Activated CD8-positive, alpha-beta memory T cell treated with anti-CD3 and anti-CD28 coated beads for 24 hours (primary cell): ENCODE measurements at places on chromosomes 2 and 18.

DNA sequence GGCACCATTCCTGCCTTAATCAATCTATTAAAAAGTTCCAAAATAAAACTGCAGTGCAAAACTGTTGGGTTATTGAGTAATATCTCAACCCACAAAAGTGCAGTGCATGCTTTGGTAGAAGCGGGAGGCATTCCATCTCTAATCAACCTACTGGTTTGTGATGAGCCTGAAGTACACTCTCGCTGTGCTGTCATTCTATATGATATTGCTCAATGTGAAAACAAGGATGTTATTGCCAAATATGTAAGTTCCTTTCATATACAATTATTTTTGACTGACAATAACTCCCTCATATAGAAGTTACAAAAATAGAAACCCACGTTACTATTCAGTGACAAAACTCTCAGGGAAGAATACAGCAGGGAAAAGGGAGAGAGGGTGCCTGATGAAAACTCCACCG, 43.0 kb downstream of the OSGEPL1 start:
- no peak for DNase-seq

DNA sequence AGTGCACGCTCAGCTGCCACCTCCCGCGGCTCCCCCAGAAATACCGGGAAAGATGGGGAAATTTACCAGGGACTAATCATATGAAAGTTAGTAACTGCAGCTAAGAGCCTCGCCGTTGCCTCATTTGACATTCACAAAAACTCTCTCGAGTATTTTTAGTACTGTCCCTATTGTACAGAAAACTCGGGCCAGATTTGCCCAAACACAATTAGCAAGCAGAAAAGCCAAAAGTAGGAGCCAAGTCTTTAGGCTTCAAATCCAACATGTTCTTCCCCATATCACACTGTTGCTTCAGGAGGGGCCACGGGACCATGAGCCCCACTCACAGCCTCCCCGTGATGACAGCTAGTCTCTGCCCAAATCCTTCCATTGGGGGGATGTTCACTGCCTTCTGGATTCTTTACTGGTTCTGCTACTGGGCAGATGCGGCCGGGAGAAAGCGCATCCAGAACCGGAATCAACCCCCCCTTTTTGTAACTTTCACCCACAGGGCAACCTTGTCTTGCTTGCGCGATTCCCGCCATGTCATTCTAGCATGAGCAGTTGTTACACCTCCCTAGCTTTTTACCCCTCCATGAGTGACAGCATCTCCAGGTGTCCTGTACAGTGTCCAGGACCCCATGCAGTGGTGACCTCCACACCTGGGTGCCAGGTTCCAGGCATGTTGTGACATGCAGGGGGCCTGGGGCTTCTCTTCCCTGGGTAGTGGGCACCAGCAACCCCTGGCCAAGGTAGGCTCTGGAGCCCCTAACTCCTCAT, 35.2 kb downstream of the CENPO start:
- no peak for DNase-seq

DNA sequence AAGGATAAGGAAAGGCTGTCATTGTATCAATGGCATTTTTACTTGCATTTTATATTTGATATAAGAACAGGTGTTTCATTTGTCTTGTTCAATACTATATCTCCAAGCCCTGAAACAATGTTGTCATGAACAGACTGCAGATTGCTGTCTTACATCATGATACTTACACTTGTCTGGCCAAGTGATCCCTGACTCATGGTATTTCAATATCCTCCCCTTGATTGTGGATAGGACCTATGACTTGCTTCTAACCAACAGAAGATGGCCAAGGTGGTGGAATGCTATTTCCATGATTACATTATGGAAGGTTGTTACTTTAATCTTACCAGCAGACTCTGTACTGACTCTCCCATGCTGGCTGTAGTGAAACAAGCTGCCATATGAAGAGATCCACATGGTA, 471.1 kb downstream of the CCDC85A start:
- DNase-seq, result no peak

DNA sequence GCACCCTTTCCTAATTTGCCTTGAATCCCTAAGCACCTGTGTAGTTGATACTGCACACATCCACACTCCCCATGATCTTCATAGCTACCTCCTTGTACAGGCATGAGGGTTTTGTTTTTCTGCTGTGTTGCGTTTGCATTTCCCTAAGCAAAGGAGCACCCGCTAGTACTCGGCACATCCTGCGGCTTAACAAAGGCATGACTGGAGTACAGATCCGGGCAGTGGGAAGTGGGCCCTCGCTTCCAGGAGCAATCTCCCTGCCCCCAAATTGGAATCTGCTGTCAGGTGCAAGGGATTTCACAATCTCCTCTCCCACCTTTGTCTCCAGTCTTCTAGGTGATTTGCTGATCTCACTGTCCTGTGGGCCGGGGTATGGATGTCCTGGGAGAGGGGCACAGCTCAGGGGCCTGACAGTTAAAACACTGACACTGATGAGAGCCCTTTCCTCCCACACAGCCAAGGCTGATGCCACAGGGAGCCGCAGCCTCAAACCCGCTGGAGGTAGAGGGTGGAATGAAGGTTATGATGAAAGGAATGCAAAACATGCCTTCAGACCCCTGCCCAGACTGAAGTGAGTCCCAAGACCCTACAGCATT, 98.7 kb upstream of the THOC1 start:
- DNase-seq, result no peak

DNA sequence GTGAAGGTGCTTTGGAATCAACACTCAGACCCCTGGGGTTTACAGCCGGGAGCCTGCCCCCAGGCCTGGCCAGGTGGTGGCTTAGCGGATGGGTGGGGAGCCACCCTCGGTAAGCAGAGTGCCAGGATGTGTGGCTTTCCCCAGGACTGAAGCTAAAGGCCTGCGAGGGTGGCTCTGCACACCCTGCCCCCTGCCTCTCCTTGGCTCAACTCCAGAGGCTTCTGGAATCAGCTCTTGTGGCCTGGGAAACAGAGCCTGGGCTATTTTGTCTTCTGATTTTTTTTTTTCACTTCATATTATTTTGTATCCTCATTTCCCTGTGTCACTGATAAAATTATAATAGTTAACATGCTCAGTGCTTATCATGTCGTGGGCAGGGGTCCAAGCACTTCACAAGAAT, 79.8 kb downstream of the RHOB start:
- no peak for DNase-seq

DNA sequence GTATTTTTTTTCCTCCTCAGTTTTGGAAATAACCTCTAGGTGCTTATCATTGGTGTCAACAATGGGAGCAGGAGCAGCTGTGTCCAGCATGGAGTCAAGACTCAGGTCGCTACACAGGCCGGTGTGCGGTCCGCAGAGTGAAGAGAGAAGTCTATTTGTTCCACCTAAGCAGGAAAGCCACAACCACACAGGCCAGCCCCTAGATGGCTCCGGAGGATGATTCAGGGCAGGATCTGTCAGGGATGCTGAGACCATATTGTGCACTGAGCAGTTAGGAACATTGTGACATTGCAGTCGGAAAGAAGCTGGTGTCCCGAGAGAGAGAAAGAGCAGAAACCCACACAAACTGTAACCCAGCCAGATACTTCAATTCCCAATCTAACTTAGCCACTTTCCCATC, 136.9 kb downstream of the GAREM1 start:
- no peak for DNase-seq

GRCh38 chr2:232236200-232236599, 142.4 kb upstream of the ALPP start:
- DNase-seq, result peak; percentile 4

- DNase-seq, result no peak
These were observed 10.4 kb upstream of the DNAH7 start for GRCh38 chr2:196079052-196079451.

DNA sequence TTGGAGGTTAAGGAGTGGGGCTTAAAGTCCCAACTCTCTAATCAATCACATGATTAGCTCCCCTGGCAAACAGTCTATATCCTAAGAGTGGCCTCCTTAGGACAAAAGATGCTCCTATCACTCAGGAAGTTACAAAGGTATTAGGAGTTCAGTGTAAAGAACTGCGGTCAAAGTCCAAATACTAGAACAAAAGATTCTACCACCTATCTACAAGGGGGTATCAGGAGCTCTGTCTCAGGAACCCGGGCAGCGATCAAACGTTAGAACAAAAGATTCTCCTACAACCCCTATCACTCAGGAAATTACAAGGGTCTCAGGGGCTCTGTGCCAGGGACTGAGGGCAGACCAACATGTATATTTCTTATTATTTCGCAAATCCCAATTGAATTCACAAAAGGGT, 58.0 kb downstream of the DTNB start:
- DNase-seq, result no peak

- DNase-seq, result no peak
These were observed 56.3 kb upstream of the STAT1 start for GRCh38 chr2:191070276-191070675.

- no peak for DNase-seq
These were observed 315.2 kb upstream of the ZEB2 start for GRCh38 chr2:144834998-144835633.

- peak; percentile 90 for DNase-seq
These were observed 133.4 kb downstream of the HDAC4 start for GRCh38 chr2:239267288-239267951.

DNA sequence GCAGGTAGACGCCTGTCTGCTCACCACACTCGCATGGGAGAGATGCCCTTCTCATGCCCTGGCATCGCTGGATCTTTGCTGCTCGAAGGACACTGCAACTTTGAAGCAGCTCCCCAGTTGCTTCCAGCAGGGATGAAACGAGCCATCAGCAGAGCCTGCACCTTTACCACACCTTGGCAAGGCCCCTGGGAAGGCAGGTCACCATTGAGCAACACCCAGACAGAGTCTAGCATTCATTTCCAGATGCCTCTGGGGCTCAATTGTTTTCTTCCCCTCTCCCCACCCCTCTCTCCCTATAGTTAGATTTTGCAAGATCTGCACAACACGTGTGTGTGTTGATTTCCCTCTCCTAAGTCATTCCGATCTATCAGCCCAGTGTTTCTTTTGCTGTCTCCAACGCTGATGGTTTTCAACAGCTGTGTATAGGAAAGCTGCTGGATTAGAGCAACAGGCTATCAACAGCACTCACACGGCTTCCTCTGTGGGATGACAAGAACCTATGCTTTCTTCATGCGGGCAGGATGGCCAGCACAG, 25.6 kb upstream of the INHBB start:
- no peak for DNase-seq

- no peak for DNase-seq
These were observed 40.5 kb upstream of the SH3BP4 start for GRCh38 chr2:234911271-234911670.

- no peak for DNase-seq
These were observed 59.6 kb downstream of the MEX3C start for GRCh38 chr18:51137891-51138290.

- no peak for DNase-seq
These were observed 75.5 kb upstream of the FRZB start for GRCh38 chr2:182941919-182942318.

DNA sequence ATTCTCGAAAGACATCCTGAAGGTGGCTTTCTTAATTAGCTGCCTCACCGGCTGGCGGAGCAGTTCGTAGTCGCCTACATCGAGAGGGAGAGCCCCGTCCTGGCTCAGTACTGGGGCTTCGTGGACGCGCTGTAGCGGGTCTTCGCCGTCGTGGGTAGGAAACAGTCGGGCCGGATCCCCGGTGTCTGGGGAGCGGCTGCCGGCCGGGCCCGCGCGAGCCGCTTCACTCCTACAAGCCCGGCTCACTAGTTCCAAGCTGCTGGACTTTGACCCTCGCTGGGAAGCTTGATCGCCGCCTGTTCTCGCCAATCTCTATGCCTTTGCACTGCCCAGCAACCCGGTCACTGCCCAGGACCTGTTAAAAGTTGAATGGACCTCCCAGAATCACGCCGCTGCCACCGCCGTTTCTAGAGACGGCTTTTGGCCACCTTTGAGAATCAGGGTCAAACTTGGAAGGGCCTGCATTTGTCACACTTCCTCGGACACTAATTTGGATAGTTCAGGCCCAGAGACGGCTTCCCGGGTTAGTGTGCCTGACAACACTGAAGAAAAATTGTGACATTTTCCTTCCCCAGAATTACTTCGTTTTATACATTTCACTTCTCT, 41.4 kb upstream of the AKAIN1 start:
- no peak for DNase-seq

GRCh38 chr18:9594823-9595596, 19.3 kb downstream of the PPP4R1 start:
- no peak for DNase-seq

GRCh38 chr2:228875152-228875900, 395.8 kb downstream of the PID1 start:
- DNase-seq, result no peak

- DNase-seq, result no peak
These were observed 98.2 kb upstream of the NPAS2 start for GRCh38 chr2:100721693-100722092.

- no peak for DNase-seq
These were observed 890.7 kb upstream of the POU3F3 start for GRCh38 chr2:103963146-103963725.

GRCh38 chr2:26727641-26728561, 35.4 kb downstream of the KCNK3 start:
- DNase-seq, result peak; percentile 60

- no peak for DNase-seq
These were observed 21.4 kb downstream of the POLE4 start for GRCh38 chr2:74979844-74980243.

DNA sequence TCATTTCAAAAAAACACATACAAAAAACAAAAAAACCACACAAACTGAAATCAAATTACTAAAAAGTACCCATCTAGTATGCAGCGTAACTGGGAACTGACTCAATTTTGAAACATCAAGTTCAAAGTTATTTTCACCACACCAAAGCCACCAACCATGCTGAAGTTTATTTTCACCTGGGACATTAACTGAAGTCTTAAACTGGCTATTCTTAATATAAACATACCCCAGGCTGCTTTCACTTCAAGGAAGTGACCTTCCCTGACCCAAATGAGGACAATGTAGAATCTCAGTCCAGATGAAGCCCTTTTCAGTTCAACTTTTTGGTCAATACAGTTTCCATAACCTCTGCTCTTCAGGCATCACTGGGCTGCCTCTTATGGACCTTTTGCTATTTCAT, 84.6 kb downstream of the PIGN start:
- DNase-seq, result no peak

DNA sequence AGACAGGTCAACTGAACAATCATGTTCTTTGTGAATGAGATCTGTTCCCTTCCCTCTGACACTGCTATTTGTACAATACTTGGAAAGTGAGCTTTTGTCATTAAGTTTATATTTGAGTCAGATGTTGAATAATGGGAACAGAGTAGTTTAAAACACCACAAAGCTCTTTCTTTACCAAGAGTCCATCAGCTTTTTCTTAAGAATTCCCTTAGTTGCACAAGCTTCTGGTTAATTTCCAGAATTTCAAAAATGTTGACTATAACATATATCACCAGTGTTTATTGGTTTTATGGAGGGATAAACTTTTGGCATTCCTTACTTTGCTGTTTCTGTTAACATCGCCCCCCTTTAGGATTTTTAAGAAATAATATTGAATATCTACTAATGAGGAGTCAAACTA, 403.7 kb downstream of the CCDC85A start:
- no peak for DNase-seq

- DNase-seq, result no peak
These were observed 7.9 kb upstream of the INPP4A start for GRCh38 chr2:98436734-98437133.

GRCh38 chr2:148455791-148456190, 188.8 kb upstream of the EPC2 start:
- no peak for DNase-seq

GRCh38 chr2:173797586-173798263, 167.4 kb downstream of the SP3 start:
- no peak for DNase-seq

- DNase-seq, result no peak
These were observed 1.4 kb downstream of the FIGN start for GRCh38 chr2:163734401-163734800.
